ENCODE measurements at places on chromosomes 7 and 10.
A peak's percentile ranks its signal among the peaks of the same experiment; 100 is the strongest.

GRCh38 chr7:29805886-29806207 is 461 bp upstream of the WIPF3 start:
- no peak for DNase-seq

- peak; percentile 87 for DNase-seq
Observed at GRCh38 chr10:22427101-22427500, 81.8 kb downstream of the SPAG6 start.

DNA sequence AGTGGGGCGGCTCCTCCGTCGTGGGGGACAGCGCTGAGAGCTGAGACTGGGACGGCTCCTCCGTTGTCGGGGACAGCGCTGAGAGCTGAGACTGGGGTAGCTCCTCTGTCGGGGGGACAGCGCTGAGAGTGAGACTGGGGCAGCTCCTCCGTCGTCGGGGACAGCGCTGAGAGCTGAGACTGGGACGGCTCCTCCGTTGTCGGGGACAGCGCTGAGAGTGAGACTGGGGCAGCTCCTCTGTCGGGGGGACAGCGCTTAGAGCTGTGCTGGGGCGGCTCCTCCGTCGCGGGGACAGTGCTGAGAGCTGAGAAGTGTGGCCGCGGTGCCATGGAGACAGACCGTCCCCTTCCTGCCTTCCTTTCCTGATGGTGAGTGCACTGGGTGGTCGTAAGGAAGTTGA is 136.4 kb downstream of the DYNC2I1 start:
- no peak for DNase-seq

DNA sequence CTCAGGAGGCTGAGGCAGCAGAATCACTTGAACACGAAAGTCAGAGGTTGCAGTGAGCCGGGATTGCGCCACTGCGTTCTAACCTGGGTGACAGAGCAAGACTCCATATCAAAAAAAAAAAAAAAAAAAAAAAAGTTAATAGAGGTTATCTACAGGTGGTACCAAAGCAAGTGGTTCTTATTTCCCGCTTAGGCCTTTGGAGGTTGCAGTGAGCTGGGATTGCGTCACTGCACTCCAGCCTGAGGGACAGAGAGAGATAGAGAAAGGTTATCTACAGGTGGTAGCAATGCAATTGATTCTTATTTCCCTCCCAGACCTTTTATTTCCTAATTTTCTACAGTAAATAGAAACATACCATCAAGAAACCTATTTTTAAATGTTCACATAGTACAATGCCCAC is 98.2 kb downstream of the DLG5 start:
- DNase-seq, result no peak

- no peak for DNase-seq
Observed at GRCh38 chr7:136470179-136470578, 398.3 kb upstream of the CHRM2 start.

- peak; percentile 59 for DNase-seq
Observed at GRCh38 chr10:50788951-50789945, 49.5 kb downstream of the ASAH2B start.

GRCh38 chr10:102452672-102453340 is 1.5 kb upstream of the C10orf95 start:
- peak; percentile 79 for DNase-seq
